ENCODE measurements at places on chromosomes 4 and X.
A peak's percentile ranks its signal among the peaks of the same experiment; 100 is the strongest.

GRCh38 chr4:140140566-140140965 is 13.4 kb downstream of the MAML3 start:
- DNase-seq, result no peak

GRCh38 chrX:53080628-53081580 is 1.3 kb upstream of the TSPYL2 start:
- DNase-seq, result no peak

GRCh38 chr4:65670331-65671031 is at the start of gene EPHA5:
Gene EPHA5 (minus strand): TSS chr4:65670489. CDS start chr4:65669742, 747 bp downstream.
- peak; percentile 68 for DNase-seq

DNA sequence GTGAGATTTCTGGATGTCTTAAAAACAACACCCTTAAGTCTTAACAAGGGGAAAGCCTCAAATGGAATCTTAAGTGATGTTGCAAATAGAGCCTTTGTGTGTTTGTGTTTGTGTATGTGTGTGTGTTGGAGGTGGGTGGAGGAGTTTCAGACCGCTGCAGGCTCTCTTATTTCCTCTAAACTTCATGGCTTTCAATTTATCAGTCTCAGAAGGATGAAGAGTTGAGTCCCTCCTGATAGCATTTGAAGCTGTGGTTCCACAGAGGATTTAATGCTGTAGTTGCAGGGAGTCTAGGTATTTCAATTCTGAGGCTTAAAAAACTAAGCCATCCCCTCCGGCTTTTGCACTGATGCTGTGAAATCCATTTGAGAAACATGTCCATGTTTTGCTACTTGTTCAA is 4.3 kb upstream of the AGA start:
- DNase-seq, result no peak

DNA sequence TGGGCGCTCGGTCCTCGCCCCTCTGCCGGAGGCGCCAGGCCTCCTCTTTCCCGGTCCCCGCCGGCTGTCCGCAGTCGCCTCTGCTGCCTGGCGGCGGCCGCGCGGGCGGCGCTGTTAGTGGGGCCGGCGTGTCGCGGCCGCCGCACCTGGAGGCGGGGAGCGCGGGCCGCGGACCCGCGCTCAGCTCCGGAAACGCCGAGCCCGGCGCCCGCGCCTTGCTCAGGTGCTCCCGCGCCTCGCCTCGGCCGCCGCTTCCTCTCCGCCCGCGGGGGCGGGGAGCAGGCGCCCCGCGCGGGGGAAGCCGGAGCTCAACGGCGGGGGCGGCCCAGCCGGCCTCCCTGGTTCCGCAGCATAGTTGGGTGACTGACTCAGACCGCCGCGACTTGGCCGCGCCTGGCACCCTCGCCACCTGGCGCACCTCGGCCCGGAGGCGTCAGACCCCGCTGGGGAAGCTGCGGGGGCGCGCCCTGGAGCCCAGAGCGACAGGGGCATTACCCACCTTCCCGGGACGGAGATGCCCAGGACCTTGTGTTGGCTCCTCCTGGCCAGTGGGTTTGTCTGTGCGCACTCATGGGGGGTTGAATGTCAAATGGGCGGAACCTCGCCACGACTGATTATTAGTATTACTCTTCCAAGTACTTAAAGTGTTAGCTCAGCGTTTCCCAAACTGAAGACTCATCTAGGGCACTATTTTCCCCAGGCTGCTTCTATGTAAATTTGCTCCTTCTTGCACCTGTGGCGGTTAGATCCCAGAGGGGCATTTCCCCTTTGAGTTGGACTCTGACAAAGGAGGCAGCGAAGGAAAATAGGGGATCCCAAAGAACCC is at the start of gene ARAP2:
TSS of gene ARAP2 (minus strand) at position 258 of the 826 bp plus-strand sequence. CDS start 15,028 bp downstream, outside the sequence.
- DNase-seq, result peak; percentile 94

DNA sequence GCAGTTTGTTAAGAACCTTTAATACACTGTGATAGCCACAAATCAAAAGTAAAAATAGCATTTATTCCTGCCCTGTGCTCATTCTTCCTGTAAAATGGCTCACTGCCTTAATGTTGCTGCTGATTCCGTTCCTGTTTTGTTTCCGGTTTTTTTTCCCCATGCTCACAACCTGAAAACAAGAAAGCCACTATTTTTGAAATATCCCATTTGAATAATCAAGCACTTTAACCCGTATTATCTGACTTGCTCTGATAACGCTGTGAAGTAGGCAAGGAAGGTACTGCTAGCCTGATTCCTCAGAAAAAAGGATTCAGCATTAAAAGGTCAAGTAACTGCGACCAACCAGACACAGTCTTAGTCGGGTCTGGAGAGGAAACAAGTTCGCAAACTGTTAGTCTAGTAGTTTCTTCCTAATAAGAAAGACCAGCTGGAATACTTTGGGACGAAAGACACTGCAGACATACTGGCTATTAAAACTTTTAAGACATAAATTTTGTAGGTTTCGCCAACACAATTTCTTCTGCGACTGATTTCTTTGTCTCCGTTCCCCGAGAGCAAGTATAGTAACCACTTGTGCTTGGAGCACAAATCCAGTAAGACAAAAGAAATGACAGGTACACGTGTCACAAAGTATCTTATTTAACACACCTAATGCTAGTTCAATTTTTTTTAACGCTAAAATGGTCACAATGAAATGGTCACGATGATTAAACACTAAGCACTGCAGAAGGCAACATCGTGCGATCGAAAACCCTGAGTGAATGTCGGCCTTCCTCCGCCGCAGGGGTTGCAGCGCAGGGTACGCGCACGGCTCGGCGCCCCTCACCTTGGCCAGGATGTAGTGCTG is 802 bp downstream of the COX18 start:
- DNase-seq, result peak; percentile 38

DNA sequence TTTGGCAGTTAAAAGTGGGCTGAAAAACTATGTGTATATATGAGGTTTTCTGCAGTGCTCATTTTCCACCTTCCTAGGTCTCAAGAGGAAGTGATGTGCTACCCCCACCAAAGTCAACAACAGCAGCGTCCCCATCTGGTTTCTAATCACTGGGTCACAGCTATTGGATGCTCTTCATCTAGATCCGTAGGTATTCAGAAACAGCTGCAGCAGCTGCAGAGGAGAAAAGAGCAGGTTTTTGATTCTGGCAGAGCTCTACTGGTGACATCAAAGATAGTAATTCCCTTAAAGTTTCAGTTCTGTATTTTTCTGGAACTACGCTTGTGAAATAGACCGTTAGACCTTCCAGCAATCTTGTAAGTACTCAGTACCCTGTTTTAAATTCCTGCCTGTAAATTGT is 5.8 kb upstream of the GUCY2F start:
- no peak for DNase-seq

DNA sequence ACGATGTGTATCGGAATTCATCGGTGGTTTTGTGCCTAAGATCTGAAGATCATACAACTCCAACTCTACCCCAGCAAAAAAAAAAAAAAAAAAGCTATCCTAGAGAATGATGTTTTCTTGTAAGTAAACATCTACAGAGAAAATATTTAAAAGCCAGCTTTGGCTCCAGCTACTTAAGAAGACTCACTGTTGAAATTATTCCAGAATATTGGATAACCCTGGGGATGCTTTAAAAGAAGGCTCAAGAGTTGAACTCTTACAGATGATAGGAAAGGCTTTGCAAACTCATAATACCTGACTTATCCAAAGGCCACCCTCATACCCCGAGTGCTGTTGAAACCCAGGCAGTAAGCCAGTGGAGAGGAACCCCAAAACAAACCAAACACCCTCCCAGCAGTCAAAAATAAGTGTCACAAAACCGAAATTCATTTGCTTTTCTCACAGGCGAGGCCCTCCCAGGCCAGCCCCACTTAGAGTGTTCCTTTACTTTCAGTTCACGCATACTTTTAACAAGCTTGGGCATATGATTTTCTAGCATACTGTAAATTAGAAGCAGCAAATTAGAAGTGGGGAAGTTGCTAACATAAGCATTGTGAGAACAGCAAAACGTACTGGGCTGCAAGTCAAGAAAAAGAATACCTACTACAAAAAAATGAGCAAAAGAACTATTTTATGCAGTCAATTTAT is 2.7 kb upstream of the AMELX start:
- DNase-seq, result no peak

- no peak for DNase-seq
Observed at GRCh38 chr4:163249042-163249441, 82.4 kb upstream of the NAF1 start.

DNA sequence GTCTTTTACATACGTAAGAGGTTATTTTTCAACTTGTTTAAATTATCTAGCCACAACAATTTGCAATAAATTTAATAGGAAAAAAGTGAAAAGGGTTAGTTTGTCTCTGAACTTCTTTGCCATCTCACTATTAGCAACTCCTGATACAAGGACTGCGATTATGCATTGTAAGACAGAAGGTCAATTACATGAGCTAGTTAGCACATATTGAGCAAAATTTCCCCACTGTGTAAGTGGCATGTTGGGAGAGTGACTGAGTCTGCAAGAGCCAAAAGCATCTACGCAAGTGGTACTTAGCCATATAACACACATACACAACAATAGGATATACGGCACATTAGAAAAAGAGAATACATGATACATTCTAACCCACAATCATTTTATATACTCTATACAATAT is 927.2 kb downstream of the STPG2 start:
- no peak for DNase-seq

DNA sequence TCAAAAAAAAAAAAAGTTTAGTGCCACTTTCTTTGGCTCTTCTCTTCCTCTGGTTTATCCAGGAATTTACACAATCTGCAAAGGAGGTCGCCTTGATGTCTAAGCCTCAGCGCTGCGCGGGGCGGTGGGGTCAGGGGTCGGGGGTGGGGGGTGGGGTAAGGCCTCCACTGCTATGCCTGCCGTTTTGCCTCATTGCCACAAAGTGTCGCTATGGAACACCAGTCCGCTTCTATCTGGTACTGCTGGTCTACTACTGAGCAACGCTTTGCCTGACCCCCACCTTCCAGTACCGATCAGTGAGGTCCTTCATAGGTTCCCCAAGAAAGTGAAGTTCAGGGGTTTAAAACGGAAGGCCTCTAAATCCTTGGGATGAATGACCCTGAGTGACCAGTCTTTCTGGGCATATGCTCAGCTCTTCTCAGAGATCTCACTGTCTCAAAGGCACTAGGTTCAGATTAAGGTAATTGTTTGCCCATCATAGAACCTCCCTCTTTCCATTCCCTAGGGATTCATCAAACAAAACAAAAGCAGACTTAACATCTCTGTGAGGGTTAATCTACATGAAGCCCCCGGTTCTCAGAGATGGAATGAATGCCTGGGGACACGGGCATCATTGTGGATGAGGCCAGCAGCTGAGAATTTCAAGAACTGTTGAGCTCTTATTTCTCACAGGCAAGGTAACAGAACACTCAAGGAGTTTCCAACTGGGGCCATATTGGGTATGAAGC is 16.9 kb upstream of the TSR2 start:
- no peak for DNase-seq

- DNase-seq, result peak; percentile 4
Observed at GRCh38 chr4:64718091-64718490, 308.8 kb upstream of the TECRL start.

DNA sequence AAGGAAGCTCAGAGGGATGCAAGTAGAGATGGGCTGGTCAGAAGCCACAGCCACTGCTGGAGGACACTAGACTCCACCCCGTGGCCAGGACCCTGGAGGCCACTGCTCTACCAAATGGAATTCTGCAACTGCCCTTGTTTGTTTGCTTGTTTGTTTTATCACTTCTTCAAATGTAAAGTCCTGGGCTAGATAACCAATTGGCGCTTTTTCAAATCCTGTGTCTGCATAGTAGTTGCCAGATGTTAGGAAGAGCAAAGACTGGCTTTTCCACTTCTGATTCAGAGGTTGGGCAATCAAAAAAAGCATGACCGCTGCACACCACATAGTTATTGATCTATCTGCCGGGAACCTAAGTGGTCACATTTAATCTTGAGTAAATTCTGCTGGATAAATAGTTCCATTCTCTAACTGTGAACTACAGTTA is 255.2 kb upstream of the SFRP2 start:
- DNase-seq, result peak; percentile 46

DNA sequence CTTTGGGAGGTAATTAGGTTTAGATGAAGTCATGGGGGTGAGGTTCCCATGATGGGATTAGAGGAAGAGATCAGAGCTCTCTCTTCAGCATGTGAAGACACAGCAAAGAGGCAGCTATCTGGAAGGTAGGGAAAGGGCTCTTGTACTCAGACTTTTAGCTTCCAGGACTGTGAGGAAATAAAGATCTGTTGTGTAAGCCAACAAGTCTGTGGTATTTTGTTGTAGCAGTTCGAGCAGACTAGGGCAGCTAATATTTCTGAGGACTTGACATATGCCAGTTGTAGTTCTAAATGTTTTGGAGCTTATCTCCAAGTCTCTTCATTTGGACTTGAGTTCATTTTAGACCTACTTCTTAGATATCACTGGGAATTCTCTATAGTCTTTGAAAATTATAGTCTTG is 137.3 kb upstream of the PDE5A start:
- DNase-seq, result no peak

DNA sequence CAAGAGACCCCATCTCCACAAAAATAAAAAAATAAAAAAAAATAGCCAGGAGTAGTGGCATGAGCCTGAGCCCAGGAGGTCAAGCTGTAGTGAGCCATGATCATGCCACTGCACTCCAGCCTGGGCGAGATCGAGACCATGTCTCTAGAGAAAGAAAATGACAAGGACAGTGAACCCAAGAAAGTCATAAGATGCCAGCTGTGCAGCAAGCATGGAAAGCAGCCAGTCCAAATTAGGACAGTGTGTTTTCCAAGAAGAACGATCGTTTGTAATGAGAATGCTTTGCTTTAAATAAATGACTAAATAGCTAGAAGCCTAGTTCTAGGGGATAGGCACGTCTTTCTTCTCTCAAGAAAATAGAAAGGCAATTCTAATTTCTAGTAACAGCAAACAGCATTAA is 58.4 kb upstream of the MSANTD1 start:
- no peak for DNase-seq

- peak; percentile 65 for DNase-seq
Observed at GRCh38 chr4:87853108-87853507, 20.3 kb downstream of the MEPE start.

DNA sequence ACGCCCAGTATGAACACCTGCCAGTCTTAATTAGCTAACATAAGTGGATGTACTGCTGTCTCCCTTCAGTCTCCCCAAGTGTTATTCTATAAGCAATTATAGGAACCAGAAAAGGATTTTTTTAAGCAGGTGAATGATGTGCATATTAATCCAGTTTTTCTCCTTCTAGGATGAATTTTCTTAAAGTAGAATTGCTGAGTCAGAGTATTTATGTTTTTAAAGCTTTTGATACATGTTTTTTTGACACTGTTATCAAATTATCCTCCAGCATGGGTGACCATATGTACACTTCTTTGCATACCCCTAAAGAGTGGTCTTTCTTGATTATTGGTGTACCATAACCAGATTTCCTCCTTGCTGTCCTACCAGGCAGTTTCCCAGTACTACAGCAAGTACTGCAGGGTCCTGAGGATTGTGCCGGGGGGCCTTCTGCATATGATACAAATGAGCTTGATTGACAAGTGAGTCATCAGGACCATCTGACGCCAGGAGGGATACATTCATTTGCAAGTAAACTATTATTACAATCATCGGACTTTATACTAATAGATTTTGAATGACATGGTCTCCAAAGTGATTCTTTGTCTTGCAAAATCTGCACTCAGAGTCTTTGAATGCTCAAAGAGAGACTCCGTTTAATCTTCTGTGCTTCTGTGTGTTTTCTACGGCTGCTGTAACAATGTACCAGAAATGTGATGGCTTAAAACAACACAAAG is 10.7 kb upstream of the PCYT1B start:
- DNase-seq, result no peak
